ENCODE measurements at places on chromosomes 6 and 20.
A peak's percentile ranks its signal among the peaks of the same experiment; 100 is the strongest.

DNA sequence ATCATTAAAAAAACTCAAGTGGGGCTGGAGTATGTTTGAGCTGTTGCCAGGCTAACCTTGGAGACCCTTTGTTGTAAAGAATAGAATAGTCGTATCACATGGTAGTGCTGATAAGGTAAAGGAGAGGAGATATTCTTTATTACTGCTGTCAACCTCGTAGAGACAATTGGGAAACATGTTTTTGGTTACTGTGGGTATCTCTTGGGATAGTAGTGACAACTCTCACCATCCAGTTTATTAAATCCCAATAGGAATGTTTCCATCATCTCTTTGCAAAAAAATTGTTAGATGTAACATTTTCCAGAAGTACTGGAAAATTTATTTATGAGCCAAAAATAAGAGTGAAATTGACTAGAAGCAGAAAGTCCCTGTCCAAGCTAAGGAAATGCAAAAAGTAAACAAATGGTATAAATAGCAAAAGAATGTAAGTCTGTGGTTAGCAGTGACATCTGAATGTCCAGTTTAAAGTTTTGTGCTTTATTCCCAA, 829.3 kb upstream of the CITED2 start:
- no peak for DNase-seq

- DNase-seq = no peak
These were observed 32.3 kb upstream of the CTNNBL1 start for GRCh38 chr20:37661519-37661918.

GRCh38 chr6:24926192-24926591, 9.6 kb downstream of the RIPOR2 start:
- no peak for DNase-seq

GRCh38 chr6:52555518-52556233, 21.2 kb downstream of the TRAM2 start:
- no peak for DNase-seq

- peak; percentile 49 for DNase-seq
These were observed 2.7 kb upstream of the MICA start for GRCh38 chr6:31400467-31401289.

DNA sequence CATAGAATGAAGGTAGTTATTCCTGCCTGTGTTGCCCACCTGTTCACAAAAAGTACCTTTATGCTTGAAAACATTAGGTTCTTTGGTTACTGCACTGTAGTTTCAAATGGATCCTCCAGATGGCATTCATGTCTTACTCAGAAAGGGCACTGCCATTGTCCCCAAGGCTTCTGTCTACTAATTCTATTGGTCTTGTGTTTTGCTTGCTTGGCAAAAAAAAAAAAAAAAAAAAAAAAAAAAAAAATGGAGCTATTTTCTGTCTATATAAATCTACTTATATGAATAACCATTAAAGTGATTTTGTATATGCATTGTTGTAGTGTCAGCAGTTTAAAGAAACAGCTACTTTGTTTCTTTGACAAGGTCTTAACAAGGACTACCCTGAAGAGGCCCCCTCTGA, 12.7 kb upstream of the EFHC1 start:
- DNase-seq = peak; percentile 34

GRCh38 chr6:77548662-77549366, 85.5 kb upstream of the HTR1B start:
- DNase-seq = no peak

- no peak for DNase-seq
These were observed 114.8 kb downstream of the MOXD1 start for GRCh38 chr6:132286298-132287019.

DNA sequence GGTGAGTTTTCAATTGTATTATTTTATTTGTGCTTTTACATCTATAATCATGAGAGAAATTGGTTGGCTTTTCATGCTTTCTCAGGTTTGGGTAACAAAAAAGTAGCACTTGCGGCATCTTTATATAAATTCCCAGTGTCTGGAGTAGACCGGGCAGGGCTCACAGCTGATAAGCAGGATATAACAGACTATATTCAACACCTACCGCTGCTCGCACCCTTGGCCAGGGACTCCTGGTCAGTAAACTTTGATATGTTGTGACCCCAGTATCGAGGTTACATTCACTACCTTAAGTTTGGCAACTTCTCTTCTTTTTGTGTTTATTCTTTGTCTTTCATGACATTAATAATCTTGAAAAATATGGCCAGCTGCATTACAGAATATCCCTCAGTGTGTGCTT, 343.4 kb downstream of the TBC1D32 start:
- no peak for DNase-seq

- DNase-seq = no peak
These were observed 30.3 kb upstream of the GATA5 start for GRCh38 chr20:62506087-62506486.

DNA sequence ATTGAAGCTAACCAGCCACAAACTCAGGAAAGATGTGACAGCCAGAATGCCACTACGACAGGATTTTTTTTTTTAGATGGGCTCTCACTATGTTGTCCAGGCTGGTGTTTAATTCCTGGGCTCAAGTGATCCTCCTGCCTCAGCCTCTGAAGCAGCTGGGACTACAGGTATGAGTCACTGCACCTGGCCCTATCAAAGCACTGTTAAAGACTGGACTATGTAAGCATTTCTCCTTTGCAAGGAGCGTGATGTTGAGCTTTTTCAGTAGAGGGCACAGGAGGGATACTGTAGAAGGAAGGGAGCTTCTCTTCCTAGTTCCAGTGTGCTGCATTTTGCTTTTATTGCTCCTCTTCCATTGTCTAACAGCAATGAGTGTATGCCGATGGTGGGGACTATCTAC, 35.8 kb downstream of the ZBTB9 start:
- DNase-seq = no peak

DNA sequence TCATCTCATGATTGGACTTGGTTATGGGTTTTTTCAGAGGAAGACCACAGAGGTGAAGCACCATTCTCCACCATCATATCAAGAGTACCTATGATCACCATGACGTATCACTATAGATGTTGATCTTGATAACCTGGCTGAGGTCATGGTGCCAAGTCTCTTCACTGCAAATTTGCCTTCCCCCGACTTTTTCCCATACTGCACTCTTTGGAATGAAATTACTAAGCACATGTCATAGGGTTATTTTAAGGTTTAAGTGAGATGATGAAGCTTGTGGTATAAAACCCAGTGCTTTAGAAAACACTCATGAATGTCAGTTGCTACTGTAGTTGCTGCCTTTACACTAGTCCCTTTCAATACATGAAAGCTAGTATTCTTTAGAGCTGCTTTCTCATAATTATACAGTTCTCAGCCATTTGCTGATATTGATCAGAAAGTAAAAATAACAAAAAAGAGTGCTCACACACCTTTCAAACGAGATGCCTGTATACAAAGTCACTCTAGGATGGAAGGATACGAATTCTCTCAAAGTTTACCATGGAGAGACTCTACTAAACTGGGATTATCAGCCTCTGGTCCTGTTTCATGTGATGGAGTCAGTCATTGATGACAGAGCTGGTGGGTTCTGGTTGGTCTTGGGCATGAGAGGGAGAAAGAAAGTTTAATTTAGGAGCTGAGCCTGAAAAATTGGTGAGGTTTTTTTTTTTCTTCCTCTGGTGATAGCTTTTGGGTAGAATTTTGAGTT, 228.1 kb downstream of the PRL start:
- no peak for DNase-seq

GRCh38 chr6:113888956-113889630, 31.9 kb downstream of the MARCKS start:
- DNase-seq = no peak

DNA sequence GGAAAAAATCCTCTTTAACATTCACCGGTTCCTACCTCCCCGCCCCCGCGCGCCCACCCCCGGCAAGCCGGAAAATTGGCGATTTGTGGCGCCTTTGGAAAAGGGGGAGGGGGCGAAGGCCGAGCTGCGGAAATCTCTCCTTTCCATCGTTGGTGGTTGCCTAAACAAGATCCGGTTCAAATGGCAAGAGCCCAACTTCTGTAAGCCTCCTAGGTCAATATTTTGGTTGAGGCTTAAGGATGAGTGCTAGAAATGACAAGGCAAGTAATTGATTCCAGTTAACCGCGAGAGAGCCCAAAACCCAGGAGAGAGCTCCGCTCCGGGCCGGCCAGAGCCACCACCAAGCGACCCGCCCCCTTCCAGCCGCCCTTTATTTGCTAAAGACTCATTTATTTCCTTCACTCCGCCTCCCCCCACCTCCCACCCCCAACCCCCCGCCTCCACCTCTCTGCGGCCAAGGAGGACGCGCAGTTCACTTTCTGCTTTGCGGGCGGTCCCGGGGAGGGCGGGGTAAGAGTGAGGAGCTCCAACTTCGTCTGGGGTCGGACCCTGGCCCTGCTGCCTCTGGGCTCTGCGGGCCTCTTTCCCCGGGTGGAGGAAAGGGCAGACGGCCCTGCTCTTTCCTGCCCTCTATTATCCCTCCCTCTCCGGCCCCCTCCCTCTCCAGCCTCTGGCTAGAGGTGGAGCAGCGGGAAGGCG, 838 bp upstream of the NKX2-2 start:
- DNase-seq = no peak

GRCh38 chr6:168179133-168179532, 100.1 kb upstream of the FRMD1 start:
- no peak for DNase-seq

DNA sequence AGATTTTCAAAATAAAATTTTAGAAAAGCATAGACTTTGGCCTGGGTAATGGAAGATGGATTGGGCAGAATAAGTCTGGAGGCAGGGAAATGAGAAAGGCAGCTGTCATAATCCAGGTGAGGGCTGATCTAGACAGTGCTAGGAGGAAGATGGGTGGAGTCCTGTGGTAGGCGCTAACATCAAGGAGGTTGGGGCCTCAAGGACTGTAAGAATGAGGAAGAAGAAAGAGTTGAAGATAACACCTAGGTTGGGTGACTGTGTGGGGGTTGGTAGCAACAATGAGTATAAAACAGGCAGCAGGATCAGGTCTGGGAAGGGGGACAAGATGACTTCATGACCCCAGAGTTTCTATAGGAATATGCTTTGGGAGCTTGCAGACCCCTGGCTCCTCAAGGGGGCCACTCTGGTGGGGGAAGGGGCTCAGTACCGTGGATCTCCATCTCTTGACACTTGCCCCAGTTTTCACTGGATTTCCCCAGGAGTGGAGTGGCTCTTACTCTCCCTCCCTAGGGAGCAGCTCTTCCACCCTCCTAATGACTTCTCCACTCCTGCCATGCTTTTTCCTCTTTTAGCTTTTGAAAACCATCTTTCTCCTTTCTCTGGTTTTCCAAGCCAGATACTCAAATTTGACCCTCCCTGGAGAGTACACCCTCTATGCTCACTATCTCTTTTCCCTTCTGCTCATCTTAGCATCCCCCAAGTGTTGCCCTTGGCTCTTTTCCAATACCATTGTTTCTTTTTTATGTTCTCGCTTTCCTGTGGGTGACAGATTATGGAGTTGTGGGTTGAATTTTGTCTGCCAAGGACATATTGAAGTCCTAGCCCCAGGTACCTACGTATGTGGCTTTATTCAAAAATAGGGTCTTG, 14.8 kb downstream of the TRIM31 start:
- DNase-seq = no peak

DNA sequence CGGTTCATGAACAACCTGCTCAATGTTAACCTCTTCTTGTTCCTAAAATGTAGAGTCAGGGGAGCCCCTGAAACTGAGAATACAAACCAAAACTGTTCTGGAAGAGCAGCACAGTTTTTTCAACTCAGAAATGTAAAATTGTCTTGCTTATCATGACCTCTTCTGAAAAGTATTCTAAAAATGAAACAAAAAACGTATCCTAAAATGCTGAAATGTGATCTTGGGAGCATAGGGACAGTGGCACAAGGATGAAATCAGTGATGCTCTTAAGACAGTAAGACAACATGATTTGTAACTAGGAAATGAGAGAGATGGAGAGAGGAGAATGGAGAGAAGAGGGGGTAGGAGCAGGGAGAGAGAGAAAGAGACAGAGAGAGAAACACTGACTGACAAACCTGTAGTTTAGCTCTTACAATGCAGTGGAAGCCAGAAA, 27.5 kb downstream of the NCOA7 start:
- no peak for DNase-seq

DNA sequence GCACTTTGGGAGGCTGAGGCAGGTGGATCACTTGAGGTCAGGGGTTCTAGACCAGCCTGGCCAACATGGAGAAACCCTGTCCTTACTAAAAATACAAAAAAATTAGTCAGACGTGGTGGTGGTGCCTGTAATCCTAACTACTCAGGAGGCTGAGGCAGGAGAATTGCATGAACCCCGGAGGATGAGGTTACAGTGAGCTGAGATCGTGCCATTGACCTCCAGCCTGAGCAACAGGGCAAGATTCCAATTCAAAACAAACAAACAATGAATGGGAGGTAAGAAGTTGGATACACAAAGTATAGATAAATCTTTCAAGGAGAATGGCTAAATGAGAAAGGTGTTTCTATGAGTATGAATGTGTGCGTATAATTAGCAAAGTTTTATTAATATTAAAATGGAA, 75.3 kb downstream of the REV3L start:
- DNase-seq = no peak

DNA sequence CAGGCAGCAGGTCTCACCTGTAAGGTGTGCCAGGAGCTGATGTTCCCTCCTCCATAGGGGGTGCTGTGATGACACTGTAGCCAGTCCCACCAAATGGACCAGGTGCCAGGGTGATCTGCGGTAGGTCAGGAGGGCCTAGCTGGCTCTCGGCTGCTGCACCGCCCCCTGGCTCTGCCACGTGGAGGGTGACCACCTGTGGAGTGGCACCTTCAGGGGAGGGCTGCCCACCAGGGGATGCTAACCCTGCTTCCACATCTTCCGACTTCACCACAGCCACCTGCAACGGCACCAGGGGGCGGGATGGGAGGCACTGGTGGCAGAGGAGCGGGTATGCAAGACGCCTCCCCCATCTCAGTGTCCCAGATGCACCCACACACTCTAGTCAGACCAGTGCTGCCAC, 18.3 kb downstream of the ZNF335 start:
- no peak for DNase-seq

GRCh38 chr6:69261010-69261409, 535.8 kb downstream of the LMBRD1 start:
- no peak for DNase-seq

DNA sequence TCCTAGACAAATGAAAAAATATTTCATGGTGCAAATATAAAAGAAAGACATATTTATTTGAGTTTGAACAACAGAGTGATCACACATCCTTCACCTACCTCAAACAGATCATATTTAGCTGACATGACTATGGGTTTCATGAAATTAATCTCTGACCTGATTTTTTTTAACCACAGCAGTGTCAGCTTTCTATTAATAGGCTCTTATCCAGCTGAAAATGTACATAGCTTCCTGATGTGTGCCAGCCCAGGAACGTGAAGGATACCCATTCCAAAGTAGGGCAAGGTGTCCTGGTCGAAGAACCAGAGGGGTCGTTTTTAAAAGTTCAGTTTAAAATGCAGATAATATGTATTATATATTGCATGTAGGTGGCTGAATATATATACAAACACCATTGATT, 19.8 kb downstream of the TRDN start:
- DNase-seq = no peak

DNA sequence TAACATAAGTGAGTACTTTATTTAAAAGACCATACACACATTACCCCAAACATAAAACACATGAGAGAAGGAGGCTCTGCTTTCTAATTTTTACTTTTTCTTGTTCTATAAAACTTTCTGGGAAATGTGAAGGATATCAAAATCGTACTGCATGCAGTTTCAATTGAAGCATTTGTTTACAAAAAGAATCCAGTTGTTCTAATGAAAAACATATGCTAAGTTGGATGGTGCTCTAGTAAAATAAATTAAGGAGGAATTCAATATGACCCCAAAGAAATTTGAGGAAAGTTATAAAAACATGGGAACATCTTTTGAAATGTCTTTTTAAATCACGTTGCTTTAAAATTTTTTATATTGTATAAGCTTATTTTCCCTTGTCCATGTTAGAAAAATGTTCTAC, 37.6 kb downstream of the OR2B6 start:
- DNase-seq = no peak

GRCh38 chr20:49637046-49637637, 69.2 kb upstream of the PTGIS start:
- no peak for DNase-seq

GRCh38 chr6:18436341-18436740, 49.2 kb downstream of the RNF144B start:
- DNase-seq = no peak
